ENCODE measurements at places on chromosomes 11 and 22. TPM values are rescaled to one million over a fixed set of nuclear protein-coding genes. Genes with fewer than 3 reads are reported as not detected.
A peak's percentile ranks its signal among the peaks of the same experiment; 100 is the strongest.

DNA sequence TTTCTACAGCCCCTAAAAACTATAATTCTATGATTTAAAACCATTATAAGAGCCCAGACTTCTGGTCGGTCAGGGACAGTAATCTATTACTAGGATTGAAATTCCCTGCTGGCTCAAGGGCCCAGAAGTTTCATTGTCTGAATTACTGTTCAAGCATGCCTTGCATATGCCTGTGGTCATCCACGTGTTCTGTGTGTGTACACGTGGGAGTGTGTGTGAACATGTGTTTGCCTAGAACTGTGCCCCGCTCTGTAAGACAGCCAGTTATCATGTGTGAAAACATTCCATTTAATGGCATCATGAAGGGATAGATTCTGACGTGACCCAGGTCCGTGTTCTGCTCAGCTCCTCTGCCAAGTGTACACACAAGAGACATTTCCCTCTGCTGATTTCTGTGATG lies 189.3 kb upstream of the NECTIN1 start:
- peaks cover 47% of the 10 kb centered on the region for H3K27me3 ChIP-seq
- no peaks in the 10 kb centered on the region for H3K36me3 ChIP-seq
- DNase-seq: no peak

GRCh38 chr11:17611049-17611448 lies 64.0 kb downstream of the OTOG start:
- DNase-seq: no peak
- H3K4me3 ChIP-seq: no peak overlapping the region

DNA sequence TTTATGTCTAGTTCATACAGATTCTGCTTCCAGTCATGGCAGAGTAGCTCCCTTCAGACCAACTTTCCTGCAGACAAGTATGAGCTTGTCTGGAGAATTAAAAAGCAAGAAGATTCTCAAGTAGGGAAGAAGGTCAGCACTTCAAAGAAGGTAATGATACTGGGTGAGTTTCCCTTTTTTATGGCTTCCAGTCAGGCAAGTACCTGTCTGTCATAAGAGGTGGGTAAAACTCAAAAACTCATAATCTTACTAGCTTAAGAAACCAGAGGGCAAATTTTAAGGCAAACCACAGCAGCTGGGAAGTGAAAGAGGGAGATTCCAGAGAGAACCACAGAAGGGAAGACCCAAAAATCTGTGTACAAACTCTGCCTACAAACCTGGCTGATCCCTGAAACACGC lies 54.2 kb downstream of the DENND5A start:
- H3K4me3 ChIP-seq: no peak overlapping the region
- H3K27me3 ChIP-seq: no peaks in the 10 kb centered on the region
- H3K4me1 ChIP-seq: peaks cover 24% of the 10 kb centered on the region
- H3K27ac ChIP-seq: no peak overlapping the region
- DNase-seq: no peak

- H3K4me1 ChIP-seq: no peaks in the 10 kb centered on the region
- H3K27me3 ChIP-seq: no peaks in the 10 kb centered on the region
- no peaks in the 10 kb centered on the region for H3K36me3 ChIP-seq
- no peak overlapping the region for H3K4me3 ChIP-seq
These were observed 198.5 kb downstream of the MSANTD4 start for GRCh38 chr11:105823495-105824033.

DNA sequence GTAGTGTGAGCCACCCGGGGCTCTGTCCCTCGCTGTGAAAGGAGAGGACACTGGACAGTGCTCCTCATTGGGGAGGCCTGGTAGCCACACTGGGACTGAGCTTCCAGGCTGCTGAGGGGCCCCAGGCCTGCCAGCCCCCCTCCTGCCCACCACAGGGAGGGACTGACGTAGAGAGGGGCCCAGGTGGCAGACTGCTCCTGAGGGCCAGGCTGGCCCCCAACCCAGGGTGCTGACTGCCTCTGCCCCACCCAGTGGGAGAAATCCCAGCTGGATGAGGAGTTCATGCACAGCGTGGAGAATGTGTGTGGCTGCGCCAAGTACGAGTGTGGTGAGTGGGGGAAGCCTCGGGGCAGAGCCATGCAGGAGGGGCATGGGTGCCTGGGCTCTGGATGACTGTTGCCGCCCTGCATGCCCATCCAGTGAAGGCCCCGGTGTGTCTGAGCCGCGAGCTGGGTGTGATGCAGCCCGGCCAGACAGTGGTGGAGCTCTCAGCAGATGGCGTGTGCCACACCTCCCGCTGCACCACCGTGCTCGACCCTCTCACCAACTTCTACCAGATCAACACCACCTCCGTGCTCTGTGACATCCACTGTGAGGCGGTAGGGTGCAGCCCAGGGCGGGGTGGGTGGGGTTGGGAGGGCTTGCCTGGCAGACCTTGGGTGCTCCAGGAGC lies 78.7 kb upstream of the MYOD1 start:
- no peaks in the 10 kb centered on the region for H3K36me3 ChIP-seq
- H3K27ac ChIP-seq: no peak overlapping the region
- DNase-seq: no peak
- H3K27me3 ChIP-seq: no peaks in the 10 kb centered on the region
- no peak overlapping the region for H3K4me3 ChIP-seq

DNA sequence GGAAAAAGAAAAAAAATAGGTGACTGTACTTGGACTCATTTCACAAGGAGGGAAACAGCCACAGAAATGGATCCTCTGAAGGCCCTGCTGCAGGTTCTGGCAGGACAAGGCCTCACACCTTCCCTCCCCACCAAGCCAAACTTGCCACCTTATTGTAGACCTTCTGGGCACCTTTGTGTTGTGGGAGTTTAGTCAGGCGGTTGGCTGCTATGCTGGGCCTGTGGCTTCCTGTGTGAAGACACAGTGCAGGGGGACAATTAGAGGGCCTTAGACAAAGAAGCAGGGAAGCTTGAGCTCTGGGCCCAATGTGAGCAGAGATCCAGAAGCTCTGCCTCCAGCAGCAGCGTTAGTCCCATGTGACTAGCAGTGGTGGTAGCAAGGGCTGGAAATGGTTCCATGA lies 4.2 kb downstream of the RAB1B start:
- no peak overlapping the region for H3K4me3 ChIP-seq
- H3K4me1 ChIP-seq: peaks cover 6% of the 10 kb centered on the region
- no peaks in the 10 kb centered on the region for H3K27me3 ChIP-seq
- no peak for DNase-seq
- no peak overlapping the region for H3K27ac ChIP-seq
- peaks cover 11% of the 10 kb centered on the region for H3K36me3 ChIP-seq

DNA sequence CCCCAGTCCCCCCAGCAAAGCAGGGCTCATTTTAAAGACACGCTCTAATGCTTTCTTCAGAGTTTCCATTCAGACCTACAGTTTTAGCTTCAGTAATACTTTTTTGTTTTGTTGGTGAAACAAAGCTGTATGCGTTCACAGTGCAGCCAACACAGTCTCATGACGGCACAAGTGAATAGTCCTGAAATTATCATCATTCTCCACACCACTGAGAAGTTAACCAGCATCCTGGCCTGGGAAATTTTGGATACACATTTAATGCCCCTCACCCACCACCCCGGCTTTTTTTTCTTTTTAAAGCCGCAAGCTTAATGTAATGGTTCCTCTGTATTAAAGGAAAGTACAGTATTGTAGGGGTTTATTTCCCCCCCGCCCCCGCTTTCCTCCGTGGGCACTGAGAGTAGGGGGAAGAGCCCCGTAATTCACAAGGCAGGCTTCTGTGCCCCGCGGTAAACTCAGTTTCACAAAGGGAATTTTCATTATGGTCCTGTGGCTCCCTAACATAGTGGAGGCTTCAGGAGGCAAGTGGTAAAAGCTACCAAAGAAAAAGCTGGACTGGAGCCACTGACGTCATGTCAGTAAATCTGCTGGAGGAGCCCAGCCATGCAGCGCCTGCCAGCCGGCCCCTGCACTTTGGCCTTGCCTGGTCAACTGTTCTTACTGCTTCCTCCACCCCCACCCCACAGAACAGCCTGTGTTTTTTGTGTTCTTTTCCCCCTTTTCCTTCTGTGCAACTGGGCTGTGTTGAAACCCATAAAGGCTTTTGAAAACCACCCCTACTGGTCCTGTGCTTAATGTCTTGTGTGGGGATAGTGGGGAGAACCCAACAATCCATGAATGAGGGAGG lies 18.2 kb downstream of the TEAD1 start:
- peak overlapping the region; percentile 97 for H3K27ac ChIP-seq
- no peaks in the 10 kb centered on the region for H3K27me3 ChIP-seq
- peak; percentile 30 for DNase-seq
- H3K36me3 ChIP-seq: no peaks in the 10 kb centered on the region
- H3K4me1 ChIP-seq: peaks cover 90% of the 10 kb centered on the region

- no peak overlapping the region for H3K4me3 ChIP-seq
- H3K27me3 ChIP-seq: no peaks in the 10 kb centered on the region
- no peak overlapping the region for H3K27ac ChIP-seq
- no peaks in the 10 kb centered on the region for H3K36me3 ChIP-seq
- no peak for DNase-seq
- no peaks in the 10 kb centered on the region for H3K4me1 ChIP-seq
These were observed 10.9 kb downstream of the LTO1 start for GRCh38 chr11:69664103-69664775.

DNA sequence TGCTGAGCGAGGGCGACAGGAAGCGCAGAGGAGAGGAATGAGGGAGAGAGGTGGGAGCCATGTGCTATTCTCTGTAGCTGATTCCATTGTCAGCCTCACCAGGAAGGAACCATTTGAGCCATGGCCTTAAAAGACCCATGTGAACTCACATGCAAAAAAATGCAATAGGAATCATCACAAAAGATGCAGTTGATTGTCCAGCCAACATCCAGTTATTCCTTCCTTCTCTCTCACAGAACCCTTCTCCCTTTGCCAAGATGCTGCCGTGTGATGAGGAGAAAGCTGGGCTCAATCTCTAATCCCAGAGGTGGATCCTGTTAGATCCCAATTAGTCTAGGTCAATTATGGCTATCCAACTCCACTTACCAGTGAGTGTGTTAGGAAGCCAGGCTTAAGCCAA lies 58.2 kb upstream of the RRAS2 start:
- no peaks in the 10 kb centered on the region for H3K27me3 ChIP-seq
- H3K27ac ChIP-seq: no peak overlapping the region
- no peaks in the 10 kb centered on the region for H3K4me1 ChIP-seq
- DNase-seq: no peak
- no peaks in the 10 kb centered on the region for H3K36me3 ChIP-seq

GRCh38 chr22:27554106-27554811 lies 247.3 kb downstream of the MN1 start:
- H3K36me3 ChIP-seq: no peaks in the 10 kb centered on the region
- DNase-seq: no peak
- H3K27ac ChIP-seq: no peak overlapping the region
- H3K27me3 ChIP-seq: no peaks in the 10 kb centered on the region
- H3K4me3 ChIP-seq: no peak overlapping the region
- H3K4me1 ChIP-seq: no peaks in the 10 kb centered on the region

DNA sequence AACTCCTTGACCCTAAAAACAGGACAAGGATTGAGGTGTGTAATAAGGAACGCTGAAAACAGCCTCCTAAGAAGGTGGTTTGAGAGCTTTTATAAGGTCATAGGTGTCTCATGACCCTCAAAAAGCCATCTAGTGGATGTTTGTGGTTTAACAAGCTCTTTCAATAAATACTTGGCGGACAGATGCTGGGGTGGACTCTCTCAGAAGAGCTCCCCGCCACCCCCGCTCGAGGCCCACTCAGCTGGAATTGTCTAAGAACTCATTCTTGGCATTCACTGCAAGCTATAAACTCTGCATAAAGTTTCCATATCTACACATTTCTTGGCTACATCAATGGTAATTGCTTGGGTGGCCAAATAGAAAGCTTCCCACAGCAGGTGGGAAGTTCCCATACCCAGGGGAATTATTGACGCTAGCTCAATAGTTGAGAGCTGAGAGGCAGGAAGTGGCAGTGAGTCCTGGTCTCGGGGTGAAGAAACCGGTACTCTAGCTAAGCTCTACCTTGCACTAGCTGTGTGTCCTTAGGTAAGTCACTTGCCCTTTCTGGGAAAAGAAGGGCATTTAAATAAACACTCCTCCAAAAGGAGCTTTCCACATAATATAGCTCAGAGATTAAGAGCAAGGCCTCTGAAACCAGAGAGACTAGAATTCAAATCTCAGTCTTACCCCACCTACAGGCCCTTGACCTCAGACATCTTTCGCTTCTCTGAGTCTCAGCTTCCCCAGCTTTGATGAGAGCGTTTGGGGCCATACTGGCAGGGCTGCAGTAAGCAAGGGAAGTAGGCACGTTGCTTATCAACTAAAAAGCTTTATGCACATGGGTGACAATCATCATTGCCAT lies 6.4 kb downstream of the MS4A15 start:
- H3K27me3 ChIP-seq: peaks cover 11% of the 10 kb centered on the region
- no peaks in the 10 kb centered on the region for H3K36me3 ChIP-seq
- no peaks in the 10 kb centered on the region for H3K4me1 ChIP-seq

- H3K27me3 ChIP-seq: no peaks in the 10 kb centered on the region
- H3K36me3 ChIP-seq: peaks cover 13% of the 10 kb centered on the region
- peak overlapping the region; percentile 82 for H3K27ac ChIP-seq
- H3K4me3 ChIP-seq: no peak overlapping the region
- H3K4me1 ChIP-seq: peaks cover 46% of the 10 kb centered on the region
These were observed 20.6 kb upstream of the RAPSN start for GRCh38 chr11:47469361-47470179.

GRCh38 chr11:14312736-14313438 lies 46.1 kb downstream of the RRAS2 start:
- DNase-seq: no peak
- no peaks in the 10 kb centered on the region for H3K27me3 ChIP-seq
- no peak overlapping the region for H3K4me3 ChIP-seq

DNA sequence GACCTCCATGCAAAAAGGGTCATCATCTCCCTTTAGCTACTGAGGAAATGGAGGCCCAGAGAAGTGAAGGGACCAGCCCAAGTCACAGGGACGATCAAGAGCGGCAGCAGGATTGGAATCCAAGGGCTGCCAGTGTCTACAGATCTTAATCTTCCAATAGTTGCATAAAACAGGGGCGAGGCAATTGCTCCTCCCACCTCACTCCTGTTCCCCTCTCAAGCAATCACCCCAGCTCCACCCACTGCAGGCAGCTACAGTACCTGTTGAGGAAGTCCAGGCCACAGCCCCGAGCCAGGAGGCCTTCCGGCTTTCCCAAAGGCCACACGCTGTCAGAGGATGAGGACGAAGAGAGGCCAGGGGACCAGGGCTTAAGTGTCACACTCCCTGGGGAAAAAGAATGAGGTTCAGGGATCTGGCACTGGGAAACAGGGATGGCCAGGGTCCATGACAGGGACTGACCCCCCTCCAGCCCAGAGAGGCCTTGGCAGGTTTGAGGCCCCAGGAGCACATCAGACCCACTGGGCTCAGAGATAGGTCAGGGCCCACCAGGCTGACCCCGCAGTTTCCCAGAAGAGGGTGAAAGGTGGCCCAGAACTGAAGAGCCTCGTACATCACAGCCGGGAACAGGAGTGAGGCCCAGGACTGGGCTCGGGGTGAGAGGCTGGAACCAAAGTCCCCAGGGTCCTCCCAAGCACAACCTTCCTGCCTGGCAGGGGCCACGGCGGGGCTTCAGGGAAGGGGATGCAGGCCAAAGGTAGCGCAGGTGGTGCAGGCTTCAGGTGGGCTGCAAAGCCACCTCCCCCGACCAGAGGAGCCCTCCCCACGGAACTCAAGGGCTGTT lies 16.4 kb upstream of the MFNG start:
- H3K27me3 ChIP-seq: no peaks in the 10 kb centered on the region
- H3K27ac ChIP-seq: peak overlapping the region; percentile 77
- peaks cover 59% of the 10 kb centered on the region for H3K4me1 ChIP-seq
- no peak overlapping the region for H3K4me3 ChIP-seq

The CRYBB3 gene
- total RNA-seq: 0.67 TPM

The PTGDR2 gene
- not detected for total RNA-seq

The TIGD3 gene
- 2.4 TPM for total RNA-seq

The CASP12 gene
- total RNA-seq: not detected

The PRAME gene
- total RNA-seq: 68.4 TPM

The PIWIL4 gene
- 2.1 TPM for total RNA-seq
